Head of caudate nucleus (tissue), 42 donors: ENCODE measurements at places on chromosomes 7 and 10.

GRCh38 chr7:118312966-118313365 is 88.5 kb downstream of the ANKRD7 start:
- no peak for DNase-seq

GRCh38 chr7:125847692-125848091 is 918.1 kb upstream of the POT1 start:
- DNase-seq: no peak

GRCh38 chr10:127275793-127276450 is 79.5 kb upstream of the INSYN2A start:
- no peak for DNase-seq

GRCh38 chr7:50309721-50310120 is 5.2 kb downstream of the IKZF1 start:
- DNase-seq: no peak

DNA sequence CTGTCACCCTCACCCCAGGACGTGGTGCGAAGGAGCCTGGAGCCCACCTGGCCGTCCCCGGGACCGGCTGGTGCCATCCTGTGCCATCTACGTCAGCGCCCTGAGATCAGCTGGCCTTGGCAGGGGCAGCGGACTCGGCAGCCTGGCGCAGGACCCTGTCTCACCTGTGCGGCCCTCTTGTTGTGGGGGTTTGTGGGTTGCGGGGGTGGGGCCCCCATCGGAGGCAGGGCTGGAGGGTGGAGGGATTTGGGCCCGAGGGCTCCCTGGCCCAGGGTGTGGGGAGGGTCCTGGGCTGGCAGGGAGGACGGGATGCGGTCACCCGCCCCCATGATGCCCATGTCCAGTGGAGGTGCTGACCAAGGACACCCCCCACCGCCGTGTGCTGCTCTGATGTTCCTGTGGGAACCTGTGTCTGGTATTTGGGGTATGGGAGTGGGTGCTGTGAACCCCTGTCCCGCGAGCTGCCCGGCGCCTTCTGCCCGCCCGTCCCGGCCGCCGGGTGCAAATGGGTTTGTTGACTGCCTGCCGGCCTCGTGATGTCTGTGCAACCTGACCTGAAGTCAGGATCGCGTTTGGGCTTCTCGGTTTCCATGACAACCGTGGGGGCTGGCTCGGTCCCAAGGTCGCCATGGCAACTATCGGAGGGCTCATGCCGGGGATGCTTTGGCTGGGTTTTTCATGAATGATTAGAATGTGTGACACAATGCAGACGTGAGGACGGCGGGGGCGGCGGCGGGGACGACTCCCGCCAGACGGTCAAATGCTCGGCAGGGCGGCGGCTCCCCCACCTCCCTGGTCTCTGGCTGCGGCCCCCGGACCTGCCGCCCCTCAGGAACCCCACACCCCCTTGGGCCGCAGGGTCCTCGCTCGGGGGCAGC is 7.3 kb downstream of the MAFK start:
- DNase-seq: peak; percentile 76

DNA sequence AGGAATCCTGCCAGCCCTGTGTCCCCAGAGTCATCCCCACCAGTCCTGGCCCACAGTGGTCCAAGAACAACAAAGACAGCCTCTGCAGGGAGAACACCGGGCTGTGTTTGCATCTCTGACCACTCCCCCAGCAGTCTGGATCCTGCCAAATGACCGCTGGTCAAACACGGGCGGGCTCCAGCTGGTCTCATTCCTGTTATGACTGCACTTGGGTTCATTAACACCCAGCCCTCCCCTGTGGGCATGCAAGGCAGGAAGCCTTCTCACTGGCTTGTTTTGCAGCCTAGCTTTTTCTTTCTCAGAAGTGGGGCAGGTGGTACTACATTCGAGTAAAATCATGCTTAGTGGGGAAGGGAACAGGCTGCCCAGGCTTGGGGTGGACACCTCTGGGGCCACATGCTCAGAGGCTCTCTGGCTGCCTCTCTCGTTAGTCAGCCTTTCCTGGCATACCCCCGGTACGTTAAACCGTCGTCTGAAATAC is 190.0 kb downstream of the PLXNA4 start:
- peak; percentile 7 for DNase-seq

DNA sequence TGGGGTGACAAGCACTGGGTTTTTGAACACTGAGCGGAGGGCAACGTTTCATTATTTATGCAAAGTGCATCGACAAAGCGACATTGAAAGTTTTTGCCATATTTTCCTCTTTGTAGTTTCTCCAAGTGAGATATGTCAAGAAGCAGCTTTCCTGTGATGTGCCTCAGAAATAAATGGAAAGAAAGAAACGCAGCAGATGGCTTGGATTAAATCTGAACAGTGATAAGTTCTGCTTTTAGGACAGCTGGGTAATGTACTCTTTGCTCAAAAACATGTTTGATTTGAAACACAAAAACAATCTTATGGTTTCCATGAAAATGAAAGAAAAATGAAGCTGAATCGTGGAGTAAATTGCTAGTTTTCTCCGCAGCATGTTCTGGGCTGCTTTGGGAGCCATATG is 166.3 kb downstream of the PTPRN2 start:
- DNase-seq: no peak

- DNase-seq: no peak
Observed at GRCh38 chr10:23055424-23056185, 39.8 kb upstream of the MSRB2 start.

DNA sequence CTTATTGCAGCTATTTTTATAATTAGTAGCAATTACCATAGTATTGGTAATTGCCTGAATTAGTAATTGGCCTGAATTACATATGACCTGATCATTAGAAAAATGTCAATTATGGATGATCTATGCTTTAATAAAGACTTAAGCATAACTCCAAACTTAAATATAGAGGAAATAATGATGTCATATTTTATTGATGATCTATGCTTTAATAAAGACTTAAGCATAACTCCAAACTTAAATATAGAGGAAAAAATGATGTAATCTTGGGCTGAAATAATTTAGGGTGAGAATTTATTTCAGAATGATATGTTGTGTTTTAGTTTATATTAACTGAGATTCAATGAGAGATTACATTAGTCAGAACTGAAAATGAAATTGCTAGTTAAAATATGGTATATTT is 266.0 kb upstream of the DKK1 start:
- no peak for DNase-seq

DNA sequence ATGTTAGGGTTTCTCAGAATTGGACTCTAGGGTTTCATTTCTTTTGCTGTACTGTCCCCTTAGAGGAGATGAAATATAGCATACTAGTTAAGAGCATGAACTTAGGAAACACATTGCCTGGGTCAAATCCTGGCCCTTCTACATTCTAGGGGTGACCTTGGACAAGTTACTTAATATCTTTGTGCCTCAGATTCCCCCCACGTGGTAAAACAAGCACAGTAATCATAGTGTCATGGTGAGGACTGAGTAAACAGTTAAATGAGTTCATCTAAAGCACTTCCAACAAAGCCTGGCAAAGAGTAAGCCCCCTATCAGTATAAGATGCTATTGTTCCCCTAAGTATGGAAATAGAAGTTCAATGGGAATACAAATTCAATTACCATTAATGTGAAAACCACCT is 5.1 kb downstream of the DPY19L1 start:
- DNase-seq: no peak

- DNase-seq: no peak
Observed at GRCh38 chr7:102061981-102062390, 224.7 kb upstream of the SH2B2 start.

GRCh38 chr7:85164376-85164775 is 22.5 kb downstream of the SEMA3D start:
- no peak for DNase-seq

DNA sequence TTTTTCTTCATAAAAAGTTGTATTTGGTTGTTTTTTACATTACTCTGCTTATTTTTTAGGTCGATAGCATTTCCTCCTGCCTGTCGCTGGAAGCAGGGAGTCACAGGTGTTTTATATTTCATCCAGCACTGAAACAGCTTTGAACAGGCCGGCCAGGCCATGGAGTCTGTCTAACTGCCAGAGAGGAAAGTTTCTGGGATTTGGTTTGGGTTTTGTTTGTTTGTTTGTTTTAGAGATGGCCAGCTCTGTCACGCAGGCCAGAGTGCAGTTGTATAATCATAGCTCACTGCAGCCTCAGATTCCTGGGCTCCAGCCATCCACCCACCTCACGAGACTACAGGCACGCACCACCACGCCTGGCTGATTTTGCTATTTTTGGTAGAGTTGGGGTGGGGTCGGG is 23.4 kb downstream of the PROSER2 start:
- DNase-seq: no peak

- no peak for DNase-seq
Observed at GRCh38 chr10:128963211-128964099, 503.6 kb upstream of the MGMT start.

GRCh38 chr10:28807760-28808613 is 130.7 kb downstream of the BAMBI start:
- DNase-seq: no peak

DNA sequence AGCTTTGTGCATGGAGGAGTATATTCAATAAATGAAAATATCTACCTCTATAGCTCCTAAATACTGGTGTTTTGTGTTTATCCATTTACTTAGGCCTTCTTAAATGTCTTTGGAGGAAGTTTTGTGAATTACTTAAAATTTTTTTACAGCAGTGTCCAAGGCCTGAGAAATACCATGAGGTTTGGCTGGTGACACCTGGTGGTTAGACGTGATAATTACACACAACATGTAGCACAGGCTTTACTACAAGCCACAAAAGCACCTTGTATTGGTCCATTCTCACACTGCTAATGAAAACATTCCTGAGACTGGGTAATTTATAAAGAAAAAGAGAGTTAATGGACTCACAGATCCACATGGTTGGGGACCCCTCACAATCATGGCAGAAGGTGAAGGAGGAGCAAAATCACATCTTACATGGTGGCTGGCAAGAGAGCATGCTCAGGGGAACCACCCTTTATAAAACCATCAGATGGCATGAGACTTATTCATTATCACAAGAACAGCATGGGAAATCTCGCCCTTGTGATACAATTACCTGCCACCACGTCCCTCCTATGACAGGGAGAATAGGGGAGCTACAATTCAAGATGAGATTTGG is 20.6 kb downstream of the HYAL4 start:
- no peak for DNase-seq

- no peak for DNase-seq
Observed at GRCh38 chr7:2490181-2490651, 14.0 kb upstream of the GRIFIN start.

GRCh38 chr10:103584216-103585010 is 90.9 kb downstream of the NEURL1 start:
- no peak for DNase-seq

- no peak for DNase-seq
Observed at GRCh38 chr10:97849103-97849686, 448 bp upstream of the GOLGA7B start.

GRCh38 chr10:124728071-124728829 is 15.9 kb downstream of the FAM53B start:
- DNase-seq: peak; percentile 51

DNA sequence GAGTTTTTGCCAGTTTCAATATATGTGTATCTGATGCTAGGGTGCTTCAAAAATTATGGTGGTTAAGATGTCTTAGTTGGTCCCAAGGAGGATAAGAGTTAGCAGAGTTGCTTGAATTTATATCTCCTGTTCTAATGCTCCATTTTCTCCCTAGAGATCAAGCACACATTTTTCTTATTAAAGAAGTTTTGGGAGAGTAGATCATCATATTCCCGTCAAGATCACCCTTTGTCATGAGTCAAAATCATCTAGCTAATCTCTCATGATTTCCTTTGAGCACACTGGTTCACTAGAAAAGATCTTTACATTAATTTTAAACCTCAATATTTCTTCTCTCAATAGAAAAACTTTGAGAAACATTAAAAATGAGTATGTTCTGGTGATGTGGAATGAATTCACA is 429.9 kb upstream of the SEMA3A start:
- DNase-seq: no peak

- DNase-seq: no peak
Observed at GRCh38 chr10:132376394-132376851, 20.6 kb upstream of the PWWP2B start.

GRCh38 chr10:48414778-48415177 is 108.3 kb downstream of the MAPK8 start:
- DNase-seq: no peak

- DNase-seq: no peak
Observed at GRCh38 chr10:119143657-119144056, 21.9 kb downstream of the SFXN4 start.

GRCh38 chr7:69880840-69881239 is 282.6 kb downstream of the AUTS2 start:
- DNase-seq: no peak

- DNase-seq: no peak
Observed at GRCh38 chr10:70578371-70578947, 24.1 kb downstream of the PRF1 start.

- no peak for DNase-seq
Observed at GRCh38 chr7:39700932-39701331, 77.6 kb downstream of the RALA start.

- no peak for DNase-seq
Observed at GRCh38 chr10:11448190-11448544, 163.3 kb downstream of the USP6NL start.

GRCh38 chr7:25831062-25831691 is 320.8 kb upstream of the NFE2L3 start:
- no peak for DNase-seq

- DNase-seq: no peak
Observed at GRCh38 chr7:130940326-130940725, 206.3 kb upstream of the KLF14 start.

GRCh38 chr7:97117035-97117371 is 495 bp upstream of the SDHAF3 start:
- no peak for DNase-seq

DNA sequence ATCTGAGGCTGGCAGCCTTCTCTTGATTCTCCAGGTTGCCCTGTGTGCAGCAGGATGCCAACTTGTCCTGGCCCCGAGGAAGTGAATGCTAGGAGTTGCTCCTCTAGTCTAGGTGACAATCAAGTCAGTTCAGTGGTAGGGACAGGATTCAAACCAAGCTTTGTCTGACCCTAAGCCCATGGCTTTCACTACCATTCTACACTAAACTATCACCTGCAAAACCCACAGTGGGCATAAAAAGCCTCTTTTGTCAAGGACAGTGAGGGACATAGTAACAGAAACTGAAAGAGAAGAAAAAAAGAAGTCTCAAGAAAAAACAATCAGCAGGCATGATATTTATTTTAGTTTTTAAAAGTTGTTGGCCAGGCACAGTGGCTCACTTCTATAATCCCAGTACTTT is 33.5 kb downstream of the KCNMA1 start:
- no peak for DNase-seq

GRCh38 chr7:124084024-124084423 is 51.2 kb upstream of the TMEM229A start:
- no peak for DNase-seq

DNA sequence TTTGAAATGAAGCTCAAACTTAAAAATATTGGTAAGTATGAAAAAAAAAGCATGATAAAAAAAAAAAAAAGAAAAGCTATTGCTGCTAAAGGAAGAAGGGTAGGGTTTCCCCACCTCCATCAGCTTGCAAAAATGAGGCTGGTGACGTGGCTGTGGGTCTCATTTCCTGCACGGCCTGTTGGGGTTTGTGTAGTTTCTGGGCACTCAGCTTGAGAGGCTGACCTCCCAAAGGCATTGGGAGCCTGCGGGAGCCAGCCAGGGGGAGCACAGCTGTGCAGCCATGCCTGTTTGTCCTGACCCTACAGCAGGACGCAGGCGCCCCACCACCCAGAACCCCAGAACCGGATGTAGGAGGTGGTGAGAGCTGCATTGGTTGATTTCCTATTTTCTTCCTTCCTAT is 48.8 kb upstream of the CARD11 start:
- peak; percentile 24 for DNase-seq

- no peak for DNase-seq
Observed at GRCh38 chr10:43214071-43214955, 52.6 kb downstream of the RASGEF1A start.
